Melanocyte of skin (primary cell): ENCODE measurements at places on chromosomes 1 and 21. TPM values are rescaled to one million over a fixed set of nuclear protein-coding genes. Genes with fewer than 3 reads are reported as not detected.

The GPR61 gene
- under 0.01 and 0.34 TPM in 2 replicates for total RNA-seq

The NMNAT2 gene
- not detected in 2 replicates for total RNA-seq

The GJA4 gene
- not detected in 2 replicates for total RNA-seq

The GPR52 gene
- 1.0 and 1.8 TPM in 2 replicates for total RNA-seq

The EFNA4 gene
- total RNA-seq: 2.1 and 2.5 TPM in 2 replicates

The ASTN1 gene
- total RNA-seq: not detected in 2 replicates

The RFX5 gene
- total RNA-seq: 73.9 and 84.8 TPM in 2 replicates

The C1orf167 gene
- total RNA-seq: not detected in 2 replicates

The DNAH14 gene
- total RNA-seq: 10.3 and 29.1 TPM in 2 replicates

The IL19 gene
- total RNA-seq: not detected in 2 replicates

The TPTE gene
- not detected in 2 replicates for total RNA-seq

The ADAMTS5 gene
- total RNA-seq: under 0.01 and 0.73 TPM in 2 replicates

The OLFML2B gene
- total RNA-seq: 5.4 and 5.7 TPM in 2 replicates

The FMO5 gene
- total RNA-seq: 3.4 and 4.4 TPM in 2 replicates

The LRRIQ3 gene
- total RNA-seq: 0.36 and 1.7 TPM in 2 replicates

The RYR2 gene
- total RNA-seq: under 0.01 and 0.15 TPM in 2 replicates

The MORN1 gene
- 7.2 and 8.4 TPM in 2 replicates for total RNA-seq

The RGS8 gene
- not detected in 2 replicates for total RNA-seq
